ENCODE measurements at places on chromosomes 12 and 14. TPM values are rescaled to one million over a fixed set of nuclear protein-coding genes. Genes with fewer than 3 reads are reported as not detected.

DNA sequence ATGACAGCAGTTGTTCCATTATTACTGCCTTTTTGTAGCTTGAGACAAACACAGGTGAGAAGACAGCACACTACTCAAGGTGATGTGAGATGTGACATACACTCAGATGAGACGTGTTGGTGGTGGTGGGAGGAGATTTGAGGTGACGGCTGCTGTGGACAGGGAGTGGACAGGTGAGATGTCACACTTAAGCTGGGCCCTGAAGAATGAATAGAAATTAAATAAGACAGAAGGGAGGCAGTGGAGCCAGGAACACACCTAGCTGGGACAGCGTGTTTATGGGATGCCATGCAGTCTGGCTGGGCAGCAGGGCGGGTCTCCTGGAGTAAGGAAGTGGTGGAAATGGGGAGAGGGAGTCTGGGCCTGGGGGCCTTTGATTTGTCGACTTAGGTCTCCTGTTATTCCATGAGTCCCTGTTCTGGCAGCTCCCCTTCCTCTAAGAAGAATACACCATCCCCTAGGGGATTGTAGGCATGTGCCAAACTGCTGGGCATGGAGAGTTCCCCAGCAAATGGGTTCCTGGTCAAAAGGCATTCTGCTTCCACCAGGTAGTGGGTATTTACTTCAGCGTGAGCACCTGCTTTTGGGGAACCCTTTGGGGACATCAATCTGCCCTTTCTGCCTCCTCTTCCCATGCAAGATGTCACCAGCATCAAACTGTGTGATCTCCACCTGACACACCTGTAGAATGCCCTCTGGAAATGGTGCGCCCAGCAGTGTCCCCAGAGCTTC is 71.2 kb upstream of the ESRRB start:
- DNase-seq: no peak

GRCh38 chr14:100747736-100748135 is 21.0 kb downstream of the DLK1 start:
- no peak for DNase-seq

DNA sequence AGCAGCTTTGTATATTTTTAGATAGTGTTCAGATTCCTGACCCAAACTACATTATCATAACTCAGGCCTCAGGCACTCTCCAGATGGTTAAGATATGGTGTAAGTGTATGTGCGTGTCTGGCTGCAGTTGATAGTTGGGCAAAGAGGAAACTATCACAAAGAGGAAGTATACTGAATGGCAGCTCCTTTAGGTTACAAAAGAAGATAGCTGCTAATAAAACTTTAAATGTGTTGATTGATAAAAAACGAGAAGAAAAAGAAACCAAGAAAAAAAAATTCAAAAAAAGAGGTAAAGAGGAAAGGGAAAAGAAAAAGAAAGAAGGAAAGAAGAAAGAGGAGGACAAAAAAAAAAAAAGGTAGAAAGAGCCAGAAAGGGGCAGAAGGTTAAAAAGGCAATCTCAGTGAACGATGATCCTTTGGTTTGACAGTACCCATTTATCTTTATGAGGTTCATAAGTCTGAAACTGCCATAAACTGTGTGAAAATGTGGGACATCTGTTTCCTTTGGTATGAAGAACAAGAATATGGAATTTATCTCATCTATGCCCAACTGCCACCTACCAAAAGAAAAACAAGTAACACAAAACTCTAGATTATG is 42.2 kb downstream of the TAOK3 start:
- no peak for DNase-seq

DNA sequence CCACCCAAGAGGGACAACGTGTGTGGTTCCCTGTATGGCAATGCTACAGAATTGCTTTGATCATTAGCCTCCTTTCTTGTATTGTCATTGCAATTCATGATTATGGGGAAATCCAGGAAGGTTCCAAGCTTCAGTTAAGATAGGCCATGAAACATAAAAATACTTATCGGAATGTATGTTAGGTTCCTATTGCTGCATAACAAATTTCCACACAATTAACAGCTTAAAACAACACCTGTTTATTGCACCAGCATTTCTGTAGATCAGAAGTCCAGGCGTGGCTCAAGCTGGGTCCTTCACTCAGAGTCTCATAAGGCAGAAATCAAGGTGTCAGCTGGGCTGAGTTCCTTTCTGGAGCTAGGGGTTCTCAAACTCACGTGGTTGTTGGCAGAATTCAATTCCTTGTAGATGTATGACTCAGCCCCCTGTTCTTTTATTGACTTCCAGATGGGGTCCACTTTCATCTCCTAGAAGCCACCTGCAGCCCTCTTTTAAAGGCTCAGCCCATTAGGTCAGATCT is 365.6 kb upstream of the TMPO start:
- DNase-seq: no peak

DNA sequence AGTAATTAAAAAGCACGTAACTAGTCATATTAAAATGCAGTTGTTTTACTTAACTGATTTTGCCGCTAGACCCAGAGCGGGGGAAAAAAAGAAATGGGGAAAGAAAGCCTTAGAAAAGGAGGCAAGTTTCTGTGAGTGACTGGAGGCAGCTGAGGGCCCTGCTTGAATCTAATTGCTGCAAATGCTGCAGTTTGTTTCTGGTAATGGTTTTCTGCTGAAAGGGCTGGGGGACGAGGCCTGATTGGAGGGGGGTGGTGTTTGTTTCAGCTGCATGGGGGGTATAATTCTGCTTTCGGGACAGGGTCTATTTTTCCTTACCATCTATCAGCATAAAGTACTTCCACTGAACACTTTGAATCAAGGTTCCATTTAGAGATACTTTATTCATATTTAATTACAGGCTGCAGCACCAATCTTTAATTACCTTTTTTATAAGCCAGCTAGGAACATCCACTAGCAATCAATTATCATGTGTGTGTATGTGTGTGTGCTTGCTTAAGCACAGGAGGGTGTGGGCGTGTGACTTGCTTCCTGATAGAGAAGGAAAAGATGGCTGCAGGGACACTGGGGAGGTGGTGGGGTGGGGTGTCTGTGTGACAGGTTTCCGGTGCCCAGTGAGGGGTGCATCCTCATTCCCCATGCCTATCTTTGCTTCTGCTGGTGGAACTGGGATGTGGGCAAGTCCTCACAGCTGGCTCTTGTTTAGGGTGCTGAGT is 83.4 kb downstream of the ADCK1 start:
- no peak for DNase-seq

GRCh38 chr12:77070800-77071449 is 5.6 kb upstream of the E2F7 start:
- no peak for DNase-seq

DNA sequence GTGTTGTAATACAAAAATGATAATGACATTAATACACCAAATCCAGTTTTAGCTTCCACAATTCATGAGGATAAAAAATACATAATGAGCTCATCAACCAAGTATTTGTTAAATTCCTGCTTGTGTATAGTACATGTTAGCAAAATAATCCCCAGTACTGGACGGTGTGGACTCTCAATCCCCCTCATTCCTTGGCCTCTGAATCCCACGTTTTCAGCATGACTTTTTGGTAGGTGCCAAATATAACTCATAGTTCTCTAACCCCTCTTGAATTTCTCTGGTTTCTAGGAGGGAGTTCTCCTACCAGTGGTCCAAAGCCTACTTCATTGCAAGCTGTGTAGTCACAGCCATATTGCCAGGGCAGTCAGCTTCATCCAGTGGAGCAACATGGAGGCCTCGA is 41.4 kb upstream of the EPS8 start:
- no peak for DNase-seq

DNA sequence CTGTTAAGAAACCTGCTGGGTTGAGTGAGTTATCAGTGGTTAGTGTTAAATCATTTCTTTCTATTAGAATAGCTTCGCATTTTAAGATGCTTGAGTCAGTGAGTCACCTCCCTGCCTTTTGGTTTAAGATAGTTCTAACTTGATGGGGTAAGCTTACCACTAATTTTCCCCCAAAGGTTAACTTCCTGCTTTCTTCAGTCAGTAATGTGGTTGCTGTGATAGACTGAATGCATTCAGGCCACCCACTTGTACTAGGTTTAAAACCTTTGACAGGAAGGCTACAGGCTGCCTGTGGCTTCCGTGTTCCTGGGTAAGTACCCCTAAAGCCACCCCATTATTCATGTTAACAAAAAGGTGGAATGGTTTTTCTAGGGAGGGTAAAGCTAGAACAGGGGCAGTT is 25.3 kb downstream of the CLEC2A start:
- peak; percentile 23 for DNase-seq

- no peak for DNase-seq
These were observed 252.9 kb upstream of the NAV3 start for GRCh38 chr12:77577791-77578190.

DNA sequence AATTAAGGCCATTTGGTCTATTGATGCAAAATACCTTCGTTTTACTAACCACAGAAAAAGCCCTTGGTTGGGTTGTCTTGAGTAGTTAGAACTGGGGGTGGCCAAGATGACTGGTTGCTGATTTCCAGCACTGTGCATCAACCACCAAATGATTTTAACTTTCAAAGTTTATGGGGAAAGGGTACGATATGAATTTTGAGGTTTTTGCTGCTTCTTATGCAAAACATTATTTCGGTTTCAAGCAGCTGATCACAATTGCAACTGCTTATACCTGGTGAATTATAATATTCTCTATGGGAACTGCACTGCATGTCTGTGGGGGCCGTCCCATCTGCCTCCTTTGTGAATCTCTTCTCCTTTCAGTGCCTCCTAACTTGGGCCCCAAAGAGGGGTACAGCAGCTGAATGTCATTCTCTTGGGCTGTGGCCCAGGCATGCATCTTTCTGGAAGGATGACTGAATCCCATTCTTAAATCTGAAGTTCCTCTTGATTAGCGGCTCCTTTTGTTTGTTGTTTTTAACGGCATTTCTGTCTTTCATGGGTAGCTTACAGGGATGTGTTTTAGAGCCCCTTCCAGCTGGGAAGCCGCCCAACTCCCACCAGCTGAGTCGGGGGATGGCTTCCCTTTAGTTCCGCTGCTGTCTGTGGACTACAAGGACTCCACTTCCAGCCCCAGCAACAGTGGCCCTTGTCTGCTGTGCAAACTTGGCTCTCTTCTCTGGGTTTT is 479.8 kb downstream of the ZFP36L1 start:
- DNase-seq: no peak

- DNase-seq: peak; percentile 79
These were observed 1.3 kb upstream of the TEDC1 start for GRCh38 chr14:105489542-105490266.

DNA sequence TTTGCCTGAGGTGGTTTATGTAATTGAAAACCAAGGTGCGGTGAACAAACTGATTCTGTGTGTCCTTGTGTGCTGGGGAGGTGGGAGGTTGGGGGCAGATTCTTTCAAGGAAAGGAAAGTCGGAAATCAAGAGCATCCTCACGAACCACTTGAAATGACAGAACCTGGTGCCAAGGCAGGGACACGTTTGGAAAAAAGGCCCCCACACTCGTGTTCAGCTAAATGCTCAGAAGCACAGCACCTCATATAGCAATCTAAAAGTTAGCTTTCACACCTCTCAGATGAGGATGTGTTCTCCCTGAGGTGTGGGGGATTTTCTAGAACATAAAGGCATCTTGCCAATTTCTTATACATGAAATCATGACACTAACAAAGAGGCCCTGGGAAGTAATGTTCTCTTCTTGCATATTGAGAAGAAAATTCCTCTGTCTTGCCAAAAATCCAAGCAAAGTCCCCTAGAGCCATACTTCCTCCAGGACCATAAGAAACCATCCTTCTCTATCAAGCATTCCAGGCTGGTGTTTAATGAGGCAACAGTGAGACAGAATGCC is 119.6 kb downstream of the PLXNC1 start:
- no peak for DNase-seq

DNA sequence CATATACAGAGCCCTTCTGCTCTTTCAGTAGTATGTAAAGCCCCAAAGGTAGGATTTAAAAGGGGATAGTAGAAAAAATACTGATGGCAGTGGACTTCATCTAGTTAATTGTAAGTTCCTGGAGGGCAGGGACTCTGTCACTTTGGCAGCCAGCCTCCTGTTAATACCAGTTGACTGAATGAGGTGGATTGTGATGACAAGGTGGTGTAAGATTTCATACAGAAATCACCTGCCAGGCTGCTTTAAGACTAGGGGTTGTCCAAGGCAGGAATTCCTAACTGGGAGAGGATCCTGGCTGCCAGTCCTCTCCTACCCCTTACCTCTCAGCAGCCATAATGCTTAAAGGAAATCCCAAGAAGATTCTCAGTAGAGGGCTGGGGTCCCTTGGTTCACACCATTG is 7.3 kb downstream of the DYRK2 start:
- DNase-seq: no peak

DNA sequence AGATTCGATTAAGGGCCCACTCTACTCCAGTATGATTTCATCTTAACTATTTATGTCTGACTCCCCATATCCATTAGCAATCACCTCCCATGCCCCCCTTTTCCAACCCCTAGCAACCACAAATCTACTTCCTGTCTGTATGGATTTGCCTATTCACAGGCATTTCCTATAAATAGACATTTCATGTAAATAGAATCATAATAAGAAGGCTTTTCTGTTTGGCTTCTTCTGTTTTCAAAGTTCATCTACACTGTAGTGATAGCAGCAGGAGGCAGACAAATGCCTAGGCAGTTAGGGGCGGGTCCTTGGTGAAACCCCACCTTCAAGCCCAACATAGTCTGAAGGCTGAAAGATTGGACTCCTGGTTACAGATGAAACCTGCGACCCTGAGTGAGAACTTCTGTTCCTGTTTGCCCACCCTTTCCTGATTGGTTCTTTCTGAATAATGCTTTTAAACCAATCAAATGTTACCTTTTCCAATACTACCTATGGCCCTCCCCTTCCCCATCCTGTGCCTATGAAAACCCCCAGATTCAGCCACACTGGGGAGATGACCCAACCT is 62.1 kb upstream of the HECTD1 start:
- DNase-seq: no peak

DNA sequence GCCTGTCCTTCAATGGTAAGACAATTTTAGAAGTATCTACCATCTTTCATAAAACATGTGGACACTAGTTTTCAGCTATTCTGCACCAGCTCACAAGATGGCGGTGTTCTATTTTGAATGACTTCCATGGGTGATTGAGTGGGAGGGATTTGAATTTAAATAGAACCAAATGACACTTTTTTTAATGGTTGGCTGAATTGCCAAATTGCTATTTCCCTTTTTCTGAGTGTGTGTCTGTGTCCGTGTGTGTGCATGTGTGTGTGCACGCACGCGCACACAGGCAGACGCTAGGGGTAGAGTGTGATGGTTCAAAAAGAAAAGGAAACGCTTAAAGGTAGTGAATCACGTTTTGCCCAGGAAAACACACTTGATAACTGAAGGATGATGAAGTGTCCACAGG is 362.6 kb downstream of the DAD1 start:
- no peak for DNase-seq

DNA sequence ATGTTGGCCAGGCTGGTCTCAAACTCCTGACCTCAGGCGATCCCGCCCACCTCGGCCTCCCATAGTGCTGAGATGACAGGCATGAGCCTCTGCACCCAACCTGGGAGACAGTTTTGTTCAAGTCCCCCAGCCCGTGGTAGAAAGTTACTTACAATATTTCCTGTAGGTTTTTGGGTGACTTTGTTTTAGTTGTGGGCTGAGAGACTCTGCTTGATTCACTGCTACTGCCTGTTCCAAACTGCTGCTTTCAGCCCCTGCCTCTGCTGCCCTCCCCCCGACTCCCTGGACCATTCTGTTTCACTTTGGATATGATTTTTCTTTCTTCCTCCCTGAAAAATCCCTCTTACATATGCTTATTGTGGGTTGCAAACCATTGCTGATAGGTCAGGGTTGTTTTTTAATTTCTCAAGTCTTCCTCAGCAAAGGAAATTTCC is 13.4 kb upstream of the PCNX1 start:
- DNase-seq: no peak

The ZNF705A gene
- not detected for total RNA-seq

The SLC5A8 gene
- total RNA-seq: not detected

The LARP4 gene
- 128 TPM for total RNA-seq

The NRXN3 gene
- total RNA-seq: not detected

The SMAGP gene
- 0.16 TPM for total RNA-seq

The TSPAN9 gene
- 0.44 TPM for total RNA-seq

The KRT86 gene
- 0.93 TPM for total RNA-seq

The GARIN6 gene
- not detected for total RNA-seq
